Fibroblast of skin of right quadriceps (primary cell): ENCODE measurements at places on chromosomes 7 and 10.

DNA sequence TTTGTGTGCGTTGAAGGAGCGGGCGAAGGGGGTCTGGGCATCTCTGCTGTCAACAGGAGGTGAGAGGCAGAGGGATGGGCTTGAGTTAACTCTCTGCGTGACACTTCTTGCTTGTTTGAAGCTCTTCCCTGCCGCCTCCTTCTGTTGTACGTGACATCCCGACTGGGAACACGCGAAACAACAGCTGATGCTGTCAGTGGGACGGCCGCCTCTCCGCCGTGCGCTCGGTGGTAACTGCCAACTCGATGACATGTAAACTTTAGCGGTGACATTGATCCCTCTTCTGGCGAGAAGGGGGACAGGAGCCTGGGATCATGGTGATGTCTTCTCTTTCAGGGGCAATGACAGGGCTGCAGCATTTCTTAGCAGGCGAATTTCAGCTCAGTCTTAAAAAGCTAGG lies 394.5 kb downstream of the TYW1 start:
- DNase-seq = no peak

DNA sequence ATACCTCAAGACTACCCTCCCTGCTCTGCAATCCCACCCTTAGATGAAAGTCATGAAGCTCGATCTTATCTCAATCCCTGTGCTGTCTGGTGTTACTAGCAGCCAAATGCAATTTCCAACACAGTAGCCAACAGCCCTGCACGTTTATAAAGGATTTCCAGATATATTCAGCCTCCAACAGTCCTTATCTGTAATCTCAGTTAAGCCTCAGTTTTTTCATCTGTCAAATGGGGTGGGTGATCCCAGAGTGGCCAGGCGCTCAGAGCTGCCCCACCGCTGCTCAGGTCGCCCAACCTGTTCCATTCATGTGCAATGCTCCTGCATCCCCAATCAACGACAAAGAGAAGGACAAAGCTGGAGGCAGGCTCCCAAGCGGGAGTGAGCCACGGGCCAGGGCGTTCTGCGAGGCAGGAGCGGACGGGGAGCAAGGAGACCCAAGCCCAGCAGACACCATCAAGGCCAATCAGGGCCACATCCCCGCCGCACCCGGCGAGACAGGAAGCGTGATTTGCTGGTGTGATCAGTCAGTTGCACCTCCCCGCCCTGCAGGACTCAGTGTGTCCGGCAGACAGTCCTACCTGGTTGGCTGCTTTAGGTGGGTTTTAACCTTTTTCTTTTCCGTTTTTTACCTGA lies 19.7 kb downstream of the PDGFA start:
- no peak for DNase-seq

DNA sequence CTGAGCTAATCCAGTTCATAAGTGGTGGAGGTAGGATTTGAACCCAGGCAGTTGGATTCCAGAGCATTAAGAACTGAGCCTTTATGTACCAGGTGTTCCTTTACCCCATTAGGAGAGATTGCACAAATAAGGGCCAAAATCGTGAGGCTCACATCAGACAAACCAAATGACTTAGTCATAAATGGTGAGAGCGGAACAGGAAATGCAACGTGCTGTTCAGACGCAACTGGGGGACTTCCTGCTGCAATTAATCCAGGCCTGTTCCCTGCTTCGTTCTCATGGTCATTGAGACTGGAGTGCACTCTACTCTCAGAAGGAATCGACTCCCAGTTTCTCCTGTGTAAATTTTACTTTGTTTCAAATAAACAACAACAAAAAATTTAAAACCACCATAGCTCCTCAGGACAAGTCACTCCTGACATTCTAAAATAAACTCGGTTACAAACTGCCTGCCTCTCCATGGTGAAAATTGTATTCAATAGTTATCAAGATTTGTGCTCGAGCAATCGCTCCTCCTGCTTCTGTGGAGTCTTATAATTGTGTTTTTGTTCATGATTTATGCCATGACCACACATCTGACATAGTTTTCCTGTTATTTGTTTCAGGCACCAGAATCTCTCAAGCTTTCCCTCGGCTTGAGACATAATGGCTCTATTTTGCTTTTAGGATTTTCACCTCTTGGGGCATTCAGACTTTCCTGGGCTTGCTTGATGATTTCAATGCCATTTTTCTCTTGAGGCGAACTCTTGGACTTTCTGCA lies 115.3 kb upstream of the BMPER start:
- DNase-seq = peak; percentile 43

DNA sequence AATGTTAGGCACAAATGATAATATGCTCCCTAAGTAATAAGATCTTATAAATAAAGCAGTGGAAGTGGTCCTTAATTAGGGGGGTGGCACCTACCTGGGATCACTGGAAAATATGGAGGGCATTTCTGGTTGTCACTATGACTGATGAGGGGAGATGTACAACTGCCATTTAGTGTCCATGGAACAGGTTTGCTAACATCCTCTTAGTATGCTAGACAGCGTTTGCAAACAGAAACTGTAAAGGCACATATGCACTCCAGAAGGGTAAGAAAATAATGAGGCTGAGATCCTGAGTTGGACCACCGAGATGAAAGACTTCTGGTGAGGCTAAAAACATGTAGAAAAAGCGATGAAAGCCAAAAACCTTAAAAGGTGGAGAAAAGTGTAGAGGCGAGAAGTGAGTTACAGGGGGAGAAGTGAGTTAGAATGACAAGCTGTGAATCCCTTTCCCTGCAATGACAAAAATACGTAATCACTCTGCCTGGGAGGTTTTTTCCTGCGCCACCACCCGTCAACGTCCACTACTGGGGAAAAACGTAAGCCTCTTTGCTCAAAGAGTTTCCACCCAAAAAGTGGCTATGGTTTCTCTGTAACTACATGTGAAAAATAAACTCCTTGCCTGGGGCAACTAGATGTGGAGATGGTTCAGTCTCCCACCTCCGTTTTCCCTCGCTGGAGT lies 767 bp downstream of the KRIT1 start:
- peak; percentile 23 for DNase-seq

- DNase-seq = peak; percentile 75
These were observed 59.1 kb upstream of the CALD1 start for GRCh38 chr7:134720091-134720935.

GRCh38 chr10:80498833-80499741 lies 38.6 kb upstream of the SH2D4B start:
- peak; percentile 95 for DNase-seq

DNA sequence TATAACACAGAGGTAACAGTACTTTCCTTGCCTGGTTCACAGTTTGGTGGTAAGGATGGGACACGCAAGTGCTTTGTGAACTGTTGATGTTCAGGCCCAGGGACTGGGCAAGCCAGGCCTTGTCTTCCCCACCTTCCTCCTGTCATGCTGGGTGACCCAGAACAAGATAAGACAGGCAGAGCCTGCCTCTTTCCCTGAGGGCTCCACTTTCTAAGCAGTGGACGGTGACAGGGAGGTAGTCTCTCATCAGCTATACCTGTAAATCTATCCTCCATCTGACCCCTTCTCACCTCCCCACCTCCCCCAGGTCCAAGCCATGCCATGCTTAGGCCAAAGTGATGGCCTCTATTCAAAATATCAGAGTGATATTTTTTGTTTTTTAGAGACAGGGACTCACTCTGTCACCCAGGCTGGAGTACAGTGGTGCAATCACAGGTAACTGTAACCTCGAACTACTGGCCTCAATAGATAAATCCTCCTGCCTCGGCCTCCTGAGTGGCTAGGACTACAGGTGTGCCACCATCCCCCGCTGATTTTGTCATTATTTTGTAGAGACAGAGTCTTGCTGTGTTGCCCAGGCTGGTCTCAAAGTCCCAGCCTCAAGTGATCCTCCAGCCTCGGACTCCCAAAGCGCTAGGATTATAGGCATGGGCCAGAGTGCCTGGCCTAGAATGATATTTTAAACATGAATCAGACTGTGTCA lies 42.8 kb downstream of the PDLIM1 start:
- no peak for DNase-seq

DNA sequence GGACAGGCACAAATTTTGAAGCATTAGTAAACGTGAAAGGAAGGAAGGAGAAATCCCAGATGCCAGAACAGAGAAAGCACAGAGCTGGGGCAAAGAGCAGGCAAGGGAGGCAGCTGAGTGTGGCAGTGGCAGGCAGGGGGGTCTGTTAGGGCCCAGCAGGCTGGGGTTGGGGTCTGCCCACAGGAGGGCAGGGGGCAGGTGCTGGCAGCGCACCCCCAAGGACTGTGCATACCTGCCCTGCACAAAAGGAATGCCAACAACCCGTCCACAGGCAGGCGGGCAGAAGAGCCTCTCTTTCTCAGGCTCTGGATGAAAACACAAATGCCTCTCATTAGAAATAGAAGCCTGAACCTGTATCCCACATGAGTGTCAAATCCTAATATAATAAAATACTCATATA lies 552.3 kb downstream of the PTPRN2 start:
- no peak for DNase-seq
